Stimulated activated CD4-positive, alpha-beta T cell treated with anti-CD3 and anti-CD28 coated beads, Interleukin-1b, Interleukin-23, amount 100 ng/mL, for 1 hour (primary cell): ENCODE measurements at places on chromosomes 7 and 10.

DNA sequence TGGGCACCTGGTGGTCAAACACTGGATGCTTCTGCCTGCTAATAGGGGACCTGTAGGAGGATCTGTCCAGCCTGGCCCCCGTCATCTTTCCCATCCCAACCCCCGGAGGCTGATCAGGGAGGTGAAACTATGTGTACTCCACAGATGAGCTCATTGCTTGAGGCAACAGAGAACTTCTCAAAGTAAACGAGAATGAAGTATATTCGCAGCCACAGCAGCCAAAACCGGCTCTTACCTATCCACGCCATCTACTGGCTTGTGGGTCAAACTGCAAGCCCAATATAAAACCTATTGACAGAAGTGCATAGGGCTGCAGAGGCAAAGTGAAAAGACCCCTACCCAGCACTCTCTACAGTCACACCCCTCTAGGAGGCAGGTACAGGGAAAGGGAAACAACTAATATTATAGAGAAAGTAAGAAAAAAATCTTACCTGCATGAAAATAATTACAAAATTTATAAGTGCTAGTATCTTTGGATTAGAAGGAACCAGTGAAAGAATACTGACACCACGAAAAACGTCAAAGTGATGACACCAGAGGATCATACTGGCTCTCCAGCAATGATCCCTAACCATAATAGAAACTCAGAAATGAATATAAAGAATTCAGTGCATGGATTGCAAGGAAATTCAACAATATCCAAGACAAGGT lies 973.5 kb downstream of the ANKRD7 start:
- DNase-seq = no peak

DNA sequence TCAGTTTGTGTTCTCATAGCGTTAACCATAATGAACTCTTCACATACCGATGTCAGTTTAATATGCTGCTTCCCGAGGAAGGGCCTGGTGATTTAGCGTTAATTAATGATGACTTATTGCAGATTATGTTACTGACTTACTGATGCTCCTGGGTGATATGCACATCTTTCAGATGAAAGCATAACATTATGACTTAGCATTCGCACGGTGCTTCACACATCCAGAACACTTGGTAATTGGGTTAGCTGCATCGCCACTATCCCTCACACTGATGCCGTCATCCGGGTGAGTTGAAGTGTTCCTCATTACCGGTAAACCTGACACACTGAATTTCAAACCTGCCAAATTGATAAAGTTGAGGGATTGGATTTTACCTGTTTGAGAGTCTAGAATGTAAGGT lies 239.0 kb upstream of the PODXL start:
- DNase-seq = no peak

DNA sequence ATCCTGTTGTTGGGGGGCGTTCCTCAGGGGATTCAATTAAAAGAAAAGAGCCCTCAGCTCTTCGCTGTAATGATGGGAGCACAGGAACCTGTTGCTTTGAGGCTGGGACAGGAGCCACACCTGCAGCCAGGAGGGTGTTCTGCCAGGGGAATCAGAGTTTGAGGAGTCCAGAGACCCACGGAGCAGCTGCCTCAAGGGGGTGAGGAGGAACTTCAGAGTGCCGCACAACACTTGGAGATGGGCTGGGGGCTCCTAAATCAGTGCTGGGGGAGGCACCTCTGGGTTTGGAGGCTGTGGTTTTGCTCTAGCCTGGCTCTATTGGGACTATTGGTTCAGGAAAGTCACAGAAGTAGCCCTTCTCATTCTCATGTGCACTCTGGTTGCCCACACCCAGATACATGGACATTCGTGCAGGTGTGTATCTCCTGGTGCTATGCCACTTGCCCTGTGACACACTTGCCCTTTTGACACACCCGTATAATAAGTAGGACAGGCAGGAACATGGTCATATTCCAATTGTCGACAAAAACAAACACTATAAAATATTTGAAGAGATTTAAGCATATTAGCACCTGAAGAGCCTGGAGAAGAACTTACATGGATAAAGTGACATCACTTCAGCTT lies 98.1 kb downstream of the PTPN20 start:
- DNase-seq = no peak

GRCh38 chr10:24762161-24762924 lies 38.7 kb upstream of the ARHGAP21 start:
- DNase-seq = no peak

DNA sequence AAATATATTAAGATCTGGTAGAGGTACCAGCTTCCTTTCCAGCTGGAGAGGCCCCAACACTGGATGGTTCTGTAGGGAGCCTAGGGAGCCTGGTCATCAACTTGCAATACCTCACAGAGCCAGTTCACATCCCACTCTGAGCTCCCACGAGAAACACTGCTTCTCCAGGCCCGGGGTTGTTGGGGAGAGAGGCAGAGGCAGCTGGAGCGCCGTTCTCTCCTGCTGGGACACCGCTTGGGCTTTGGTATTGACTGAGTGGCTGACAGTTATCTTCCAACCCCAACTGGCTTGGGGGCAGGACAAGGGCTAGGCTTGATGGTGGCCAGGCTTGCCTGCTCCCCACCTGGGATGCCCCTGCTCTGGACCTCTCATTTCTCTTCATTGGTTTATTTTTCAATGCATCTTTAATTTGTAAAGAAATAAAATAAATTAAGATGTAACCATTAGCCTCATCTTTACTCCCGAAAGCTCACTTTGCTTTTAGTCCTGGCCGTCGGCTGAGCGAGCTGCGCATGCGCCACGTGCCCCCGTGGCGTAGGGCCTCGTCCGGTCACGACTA lies 10.0 kb upstream of the CHCHD1 start:
- peak; percentile 49 for DNase-seq

DNA sequence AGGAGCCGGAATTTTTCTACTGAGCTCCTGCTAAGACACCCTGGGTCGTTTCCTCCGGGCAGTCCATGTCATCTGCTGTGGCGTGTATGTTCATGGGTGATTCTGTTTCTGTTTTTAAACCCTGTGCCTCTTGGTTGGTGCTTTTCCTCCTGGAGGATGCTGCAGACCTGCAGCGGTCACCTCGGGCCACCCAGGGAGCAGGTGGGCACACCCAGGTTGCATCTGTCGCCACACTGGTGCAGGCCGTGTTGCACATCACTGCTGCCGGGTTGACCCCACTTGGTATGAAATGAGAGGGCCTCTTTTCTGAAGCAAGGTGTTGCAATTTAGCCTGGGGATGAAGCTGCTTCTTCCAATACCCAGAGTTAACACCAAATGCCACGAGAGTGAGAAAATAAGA lies 127.2 kb downstream of the CUX1 start:
- DNase-seq = no peak

GRCh38 chr7:42617806-42618457 lies 293.9 kb downstream of the C7orf25 start:
- no peak for DNase-seq

- DNase-seq = no peak
Observed at GRCh38 chr10:77111611-77112550, 525.7 kb downstream of the KCNMA1 start.

DNA sequence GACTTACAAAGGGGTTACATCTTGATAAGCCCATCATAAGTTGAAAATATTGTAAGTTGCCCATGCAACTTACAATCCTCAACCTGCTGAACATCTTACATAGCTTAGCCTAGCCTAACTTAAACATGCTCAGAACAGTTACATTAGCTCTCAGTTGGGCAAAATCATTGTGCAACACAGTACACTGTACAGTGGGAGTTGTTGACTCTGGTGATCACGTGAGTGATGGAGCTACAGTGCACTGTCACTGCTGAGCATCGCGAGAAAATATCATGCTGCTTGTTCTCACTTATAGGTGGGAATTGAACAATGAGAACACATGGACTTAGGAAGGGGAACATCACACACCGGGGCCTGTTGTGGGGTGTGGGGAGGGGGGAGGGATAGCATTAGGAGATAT lies 214.9 kb upstream of the ZMIZ1 start:
- DNase-seq = no peak

DNA sequence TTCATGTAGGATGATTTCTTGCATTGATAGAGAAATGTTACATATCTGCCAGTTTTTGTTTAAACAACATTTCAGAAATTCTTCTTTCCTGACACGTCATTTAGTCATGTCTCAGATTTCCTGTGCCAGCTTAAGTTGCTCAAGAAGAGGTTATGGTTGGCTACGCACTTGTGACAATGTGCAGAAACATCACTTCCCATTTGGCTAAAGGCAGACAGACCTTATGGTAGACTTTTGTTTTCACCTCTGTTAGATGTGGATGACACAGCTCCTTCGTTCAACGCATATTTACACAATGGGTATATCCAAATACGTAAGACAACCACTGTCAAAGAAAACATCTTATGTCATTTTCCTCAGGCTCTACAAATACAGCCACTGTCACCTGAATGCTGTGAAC lies 125.8 kb downstream of the DOCK4 start:
- DNase-seq = no peak

DNA sequence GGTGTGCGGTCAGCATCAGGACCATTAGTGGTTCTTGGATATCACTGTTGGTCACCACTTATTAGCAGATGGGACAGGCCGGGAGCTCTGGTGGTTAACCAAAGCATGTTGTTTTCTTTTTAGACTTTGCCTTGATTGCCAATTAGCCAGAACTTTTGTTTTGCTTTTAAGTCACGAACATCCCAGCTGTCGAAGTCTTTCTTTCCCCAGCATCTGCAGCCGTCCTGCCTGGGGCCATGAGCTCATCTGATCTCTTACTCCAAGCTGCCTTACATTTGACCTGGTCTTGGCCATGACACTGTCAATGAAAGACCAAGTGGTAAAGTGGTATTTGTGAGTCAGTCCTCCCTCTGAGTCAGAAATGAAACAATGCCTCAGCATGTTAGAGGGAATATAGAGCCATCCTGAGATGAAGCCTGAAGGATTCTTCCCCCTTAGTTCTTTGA lies 53.9 kb upstream of the CREB5 start:
- DNase-seq = no peak

- DNase-seq = no peak
Observed at GRCh38 chr10:118963933-118964332, 65.6 kb upstream of the NANOS1 start.

- DNase-seq = no peak
Observed at GRCh38 chr7:55148571-55148970, 129.8 kb downstream of the EGFR start.

DNA sequence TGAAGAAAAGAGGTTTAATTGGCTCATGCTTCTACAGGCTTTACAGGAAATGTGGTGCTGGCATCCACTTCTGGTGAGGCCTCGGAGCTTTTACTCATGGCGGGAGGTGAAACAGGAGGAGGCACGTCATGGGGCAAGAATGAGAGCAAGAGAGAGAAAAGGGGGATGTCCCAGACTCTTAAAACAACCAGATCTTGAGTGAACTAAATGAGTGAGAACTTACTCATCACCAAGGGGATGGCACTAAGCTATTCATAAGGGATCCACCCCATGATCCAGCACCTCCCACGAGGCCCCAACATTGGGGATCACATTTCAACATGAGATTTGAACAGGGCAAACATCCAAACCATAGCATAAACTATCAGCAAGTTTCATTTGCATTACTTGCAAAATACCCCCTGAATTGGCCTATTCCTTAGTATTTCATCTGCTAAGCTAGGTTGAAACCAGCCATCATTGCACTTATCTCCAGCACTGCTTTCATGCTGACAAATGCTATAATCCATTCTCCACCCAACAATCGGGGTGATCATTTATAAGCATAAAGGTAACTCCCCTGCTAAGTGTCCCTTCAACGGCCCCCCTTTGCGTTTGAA lies 179.0 kb downstream of the NOC3L start:
- DNase-seq = no peak

GRCh38 chr7:111871283-111871682 lies 309.0 kb upstream of the IMMP2L start:
- no peak for DNase-seq

DNA sequence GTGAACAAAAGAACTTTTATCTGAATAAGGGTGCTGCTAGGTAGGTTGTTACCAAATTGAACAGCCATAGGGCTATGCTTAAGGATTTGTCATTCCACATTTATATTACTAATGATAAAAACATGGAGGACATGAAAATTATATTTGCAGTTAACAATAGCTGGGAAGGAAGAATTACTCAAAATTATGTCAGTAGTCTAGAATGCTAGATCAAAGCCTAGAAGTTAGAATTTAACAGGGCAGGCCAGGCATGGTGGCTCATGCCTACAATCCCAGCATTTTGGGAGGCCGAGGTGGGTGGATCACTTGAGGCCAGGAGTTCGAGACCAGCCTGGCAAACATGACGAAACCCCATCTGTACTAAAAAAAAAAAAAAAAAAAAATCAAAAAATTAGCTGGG lies 9.4 kb downstream of the STK17A start:
- no peak for DNase-seq

DNA sequence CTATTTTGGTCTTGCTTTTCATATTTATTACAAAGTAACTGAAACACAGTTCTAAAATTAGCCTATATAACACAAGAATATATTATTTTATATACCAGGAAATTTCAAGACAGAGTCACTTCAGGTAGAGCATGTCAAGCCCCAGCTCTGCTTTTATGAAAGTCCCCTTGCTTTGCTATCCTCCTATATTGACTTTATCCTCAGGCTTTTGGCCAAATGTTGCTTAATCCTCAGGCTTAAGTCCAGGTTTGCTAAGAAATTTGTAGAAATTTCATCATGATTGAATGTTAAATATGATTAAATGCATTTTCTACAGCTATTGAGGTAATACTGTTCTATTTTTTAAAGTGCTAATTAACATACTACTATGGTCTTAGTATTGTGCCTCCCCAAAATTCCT lies 227.6 kb downstream of the FZD1 start:
- DNase-seq = no peak

DNA sequence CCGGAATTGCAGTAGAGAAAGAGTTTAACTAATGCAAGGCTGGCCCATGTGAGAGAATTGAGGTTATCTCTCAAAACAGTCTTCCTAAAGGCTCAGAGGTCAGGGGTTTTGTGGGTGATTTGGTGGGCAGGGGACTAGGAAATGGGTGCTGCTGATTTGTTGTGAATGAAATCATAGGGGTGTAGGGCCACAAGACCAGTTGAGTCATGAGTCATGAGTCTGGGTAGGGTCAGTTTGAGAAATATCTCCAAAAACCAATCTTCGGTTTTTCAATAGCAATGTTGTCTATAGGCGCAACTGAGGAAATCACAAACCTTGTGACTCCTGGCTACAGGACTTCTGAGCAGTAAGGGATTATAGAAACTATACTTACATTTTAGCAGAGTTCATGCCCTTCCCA lies 460.0 kb upstream of the NRP1 start:
- DNase-seq = no peak

- DNase-seq = no peak
Observed at GRCh38 chr7:142960955-142961512, 1.1 kb downstream of the KEL start.

GRCh38 chr10:102118867-102119266 lies 1.3 kb downstream of the LDB1 start:
- no peak for DNase-seq

DNA sequence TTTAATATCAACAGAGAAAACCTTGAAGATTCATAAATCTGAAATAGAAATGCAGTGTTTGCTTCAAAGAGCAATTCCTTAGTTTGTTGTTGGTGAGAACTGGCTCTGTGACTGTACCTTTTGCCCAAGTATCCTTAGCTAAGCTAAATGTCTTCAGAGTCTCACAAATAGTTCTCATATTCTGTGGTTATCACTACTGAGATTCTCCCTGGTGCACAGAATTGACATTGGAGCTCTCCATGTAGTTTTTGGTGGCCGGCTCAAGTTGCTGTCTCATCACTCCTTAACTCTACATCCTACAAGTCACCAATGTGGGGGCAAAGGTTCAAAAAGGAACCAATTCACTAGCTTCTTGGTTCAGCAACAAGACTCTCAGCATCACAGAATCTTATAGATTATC lies 780.3 kb downstream of the LRMDA start:
- no peak for DNase-seq
